ENCODE measurements at places on chromosomes 1 and 21.

DNA sequence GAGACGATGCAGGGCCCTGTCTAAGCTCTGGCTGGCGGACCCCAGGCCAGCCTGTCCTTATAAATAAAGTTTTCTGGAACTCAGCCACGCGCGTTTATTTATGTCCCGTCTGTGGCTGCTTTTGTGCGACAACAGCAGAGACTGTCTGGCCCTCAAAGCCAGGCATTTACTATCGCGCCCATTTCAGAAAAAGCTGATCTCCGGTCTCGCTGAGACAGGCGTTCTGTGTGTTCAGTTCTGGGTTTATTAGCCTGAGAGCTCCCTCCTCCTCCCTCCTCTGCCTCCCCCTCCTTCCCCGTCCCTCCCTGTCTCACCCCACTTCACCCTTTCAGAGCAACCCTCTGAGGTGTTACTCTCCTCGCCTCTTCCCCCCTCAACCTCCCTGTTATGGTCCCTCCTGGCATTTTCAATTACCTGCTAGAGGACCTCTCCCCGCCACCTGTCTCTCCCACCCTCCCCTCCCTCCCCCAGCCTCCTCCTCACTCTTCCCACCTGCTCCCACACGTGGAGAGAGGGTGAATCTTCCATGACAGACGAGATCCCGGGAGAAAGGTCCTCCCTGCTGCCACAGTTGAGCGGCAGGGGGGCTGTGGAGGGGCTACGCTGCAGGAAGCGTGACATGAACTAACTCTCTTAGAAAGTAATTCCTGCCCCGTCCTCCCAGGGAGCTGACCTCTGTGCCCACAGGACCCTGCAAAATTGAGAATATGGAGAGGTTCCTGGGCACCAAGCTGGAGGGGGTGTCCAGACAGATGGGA is 59.9 kb downstream of the SPSB1 start:
- no peak for DNase-seq

DNA sequence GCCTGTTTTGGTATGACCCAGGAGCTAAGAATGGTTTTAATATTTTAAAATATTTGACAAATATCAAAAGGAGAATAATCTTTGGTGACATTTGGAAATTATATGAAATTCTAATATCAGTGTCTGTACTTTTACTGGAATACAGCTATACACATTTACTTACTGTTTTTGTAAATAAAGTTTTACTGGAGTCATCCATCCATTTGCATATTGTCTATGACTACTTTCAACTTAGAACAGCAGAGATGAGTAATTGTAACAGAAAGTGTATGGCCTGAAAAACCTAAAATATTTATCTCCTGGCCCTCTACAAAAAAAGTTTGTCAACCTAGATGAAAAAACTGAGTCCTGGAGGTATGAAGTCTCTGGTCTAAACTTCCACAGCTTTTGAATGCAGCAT is 5.8 kb upstream of the MAP3K7CL start:
- DNase-seq: no peak

DNA sequence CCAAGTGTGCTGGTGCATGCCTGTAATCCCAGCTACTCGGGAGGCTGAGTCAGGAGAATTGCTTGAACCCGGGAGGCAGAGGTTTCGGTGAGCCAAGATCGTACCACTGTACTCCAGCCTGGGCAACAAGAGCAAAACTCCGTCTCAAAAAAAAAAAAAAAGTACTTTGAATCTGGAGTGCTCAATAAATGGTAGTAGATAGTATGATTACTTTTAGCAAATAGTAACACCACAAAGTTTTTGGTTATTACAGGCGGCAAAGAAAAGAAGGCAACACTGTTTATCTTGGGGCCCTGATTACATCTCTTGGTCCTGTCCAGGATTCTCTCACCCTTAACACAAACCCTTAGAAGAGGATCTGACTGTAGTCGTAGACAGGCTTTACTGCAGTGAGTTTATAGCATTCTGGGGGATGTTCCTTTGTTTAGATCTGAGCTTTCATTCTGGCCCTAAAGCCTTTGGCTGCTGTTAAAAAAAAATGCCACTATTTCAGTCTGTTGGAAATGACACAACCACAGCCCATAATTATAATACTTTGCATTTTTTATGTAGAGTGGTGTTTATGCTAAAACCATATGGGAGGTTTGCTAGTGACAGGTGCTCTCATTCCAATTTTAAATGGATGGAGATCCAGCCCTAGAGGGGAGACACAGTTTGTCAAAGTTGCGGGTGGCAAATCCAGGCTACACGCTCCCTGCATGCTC is 79.7 kb upstream of the SLC2A1 start:
- DNase-seq: no peak

GRCh38 chr1:53620061-53620855 is 118.7 kb downstream of the GLIS1 start:
- DNase-seq: no peak

DNA sequence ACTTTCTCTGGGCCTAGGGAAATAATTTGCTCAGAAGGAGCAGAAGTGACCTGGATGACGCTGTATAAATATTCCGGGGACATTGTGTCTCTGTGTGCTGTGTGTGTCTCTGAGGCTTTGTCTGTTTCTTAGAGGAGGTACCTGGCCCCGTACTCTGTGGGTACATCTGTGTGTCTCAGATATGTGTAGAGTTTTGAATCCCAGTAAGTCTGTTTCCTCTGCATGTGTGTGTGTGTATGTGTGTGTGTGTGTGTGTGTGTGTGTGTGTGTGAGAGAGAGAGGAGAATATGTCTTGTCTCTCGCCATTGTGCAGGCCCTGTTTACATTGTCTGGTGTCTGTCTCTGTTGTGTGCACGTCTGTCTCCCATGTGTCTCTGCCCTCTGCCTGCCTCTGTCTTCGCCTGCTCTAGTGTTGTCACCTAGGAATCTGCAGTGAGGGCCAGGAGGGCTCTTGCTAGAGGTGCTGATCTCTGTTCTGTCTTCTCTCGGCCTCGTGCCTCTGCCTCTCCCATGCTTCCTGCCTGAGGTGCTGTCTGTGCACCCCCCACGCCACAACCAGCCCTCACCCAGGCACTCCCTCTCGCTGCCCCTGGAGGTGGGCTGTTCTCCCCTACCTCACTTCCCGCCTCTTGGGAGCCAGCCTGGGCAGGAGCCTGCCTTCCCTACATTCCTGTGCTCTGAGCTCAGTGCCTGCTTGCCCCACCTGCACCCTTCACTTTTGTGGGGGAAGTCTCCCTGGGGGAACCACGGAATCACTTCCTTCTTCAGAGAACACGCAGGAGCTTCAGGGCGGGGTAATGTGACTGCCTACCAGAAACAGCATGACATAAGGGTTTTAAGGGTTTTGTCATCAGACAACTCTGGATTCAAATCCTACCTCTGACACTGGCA is 5.9 kb downstream of the MAP7D1 start:
- DNase-seq: no peak

- DNase-seq: no peak
Observed at GRCh38 chr1:197994907-197995407, 77.8 kb downstream of the LHX9 start.

- DNase-seq: no peak
Observed at GRCh38 chr1:204924013-204924759, 53.5 kb downstream of the NFASC start.

DNA sequence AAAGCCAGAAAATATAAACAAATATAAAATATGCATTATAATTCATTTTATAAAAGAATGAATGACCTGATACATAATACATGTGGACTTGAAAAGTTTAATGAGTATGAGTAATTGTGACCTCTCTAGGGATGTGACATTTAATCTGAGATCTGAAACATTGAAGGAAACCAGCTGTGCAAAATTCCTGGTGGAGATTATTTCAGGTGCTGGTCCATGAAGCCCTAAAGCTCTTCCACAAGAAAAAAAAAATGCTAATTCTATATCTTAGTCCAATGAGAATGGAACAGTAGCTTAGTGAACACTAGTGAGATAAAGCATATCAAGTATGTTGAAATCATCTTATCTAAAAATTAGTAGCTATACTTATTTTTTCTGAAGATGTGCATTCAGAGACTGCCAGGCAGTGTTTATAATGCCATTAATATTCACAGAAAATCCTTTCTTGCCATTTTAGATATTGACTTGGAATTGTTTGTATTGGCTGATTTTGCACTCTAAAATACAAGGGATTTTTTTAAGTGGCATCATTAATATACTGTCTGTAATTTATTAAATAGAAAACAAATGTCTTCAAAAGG is 1485.9 kb downstream of the PLA2G4A start:
- no peak for DNase-seq

DNA sequence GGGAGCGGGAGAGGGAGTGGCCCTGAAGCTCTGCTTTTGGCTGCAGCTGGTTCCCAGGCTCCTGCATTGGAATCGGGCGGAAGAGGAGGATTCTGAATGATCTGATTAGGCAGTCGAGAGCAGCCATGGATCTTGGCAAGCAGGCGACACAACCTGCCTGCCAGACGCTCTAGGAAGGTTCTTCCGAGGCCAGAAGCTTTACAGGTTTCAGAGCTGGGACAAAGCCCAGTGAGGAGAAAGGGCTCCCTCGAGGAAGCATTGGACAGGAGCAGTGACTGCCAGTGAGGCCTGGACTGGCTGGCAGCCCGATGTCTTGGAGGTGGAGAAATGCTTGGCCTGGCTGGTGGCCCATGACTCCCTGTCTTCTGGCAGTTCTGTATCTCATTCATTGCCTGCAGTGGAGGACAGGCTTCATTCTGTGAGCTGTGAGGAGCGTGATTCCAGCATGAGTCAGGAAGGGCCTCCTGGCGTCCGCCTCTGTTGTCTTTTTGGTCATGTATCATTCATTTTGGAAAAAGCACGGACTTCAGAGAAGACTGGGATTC is 132.7 kb upstream of the IPO9 start:
- DNase-seq: no peak

DNA sequence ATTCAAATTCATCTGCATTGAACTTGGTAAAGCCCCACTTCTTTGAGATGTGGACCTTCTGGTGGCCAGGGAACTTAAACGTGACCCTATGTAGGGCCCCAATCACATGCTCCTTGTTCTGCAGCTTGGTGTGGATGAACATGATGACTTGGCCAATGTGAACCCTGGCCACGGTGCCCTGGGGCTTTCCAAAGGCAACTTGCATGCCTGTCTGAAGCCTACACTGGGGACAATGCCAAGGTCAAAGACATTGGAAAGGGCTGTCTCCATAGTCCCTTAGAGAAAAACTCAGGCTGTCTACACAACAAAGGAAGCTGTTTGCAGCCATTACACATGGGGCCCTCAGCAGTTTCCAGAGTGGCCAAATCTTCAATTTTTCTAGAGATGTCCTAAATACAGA is 8.9 kb upstream of the VPS13D start:
- no peak for DNase-seq

- DNase-seq: no peak
Observed at GRCh38 chr1:119859647-119860046, 36.7 kb downstream of the ADAM30 start.

DNA sequence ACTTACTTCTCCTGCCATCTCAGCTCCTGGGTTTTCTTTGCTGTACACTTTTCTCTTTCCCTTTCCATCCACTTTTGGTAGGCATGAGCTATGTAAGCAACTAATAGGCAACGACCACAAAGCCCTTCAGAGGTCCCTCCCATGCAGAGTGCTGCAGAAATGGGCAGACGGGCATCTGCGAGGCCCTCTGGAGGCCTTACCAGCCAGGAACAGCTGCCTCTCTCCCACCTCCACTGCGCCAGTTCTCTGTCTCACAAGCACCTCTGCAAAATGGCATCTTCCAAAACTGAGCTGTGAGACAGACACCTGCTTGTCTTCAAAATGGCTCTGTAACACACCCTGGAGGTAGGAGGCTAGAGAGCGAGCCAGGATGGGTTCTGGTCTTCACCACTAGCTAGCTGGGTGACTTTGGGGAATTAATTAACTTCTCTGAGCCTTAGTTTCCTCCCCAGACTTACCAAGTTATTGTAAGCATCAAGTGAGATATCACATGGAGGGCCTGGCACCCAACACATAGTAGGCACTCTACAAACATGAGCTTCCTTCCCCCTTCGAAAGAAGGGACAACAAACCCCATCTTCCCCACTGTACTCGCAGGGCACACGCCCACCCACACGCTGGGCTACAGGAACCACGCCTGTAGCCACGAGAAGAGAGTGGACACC is 62.0 kb downstream of the BCAR3 start:
- peak; percentile 59 for DNase-seq

DNA sequence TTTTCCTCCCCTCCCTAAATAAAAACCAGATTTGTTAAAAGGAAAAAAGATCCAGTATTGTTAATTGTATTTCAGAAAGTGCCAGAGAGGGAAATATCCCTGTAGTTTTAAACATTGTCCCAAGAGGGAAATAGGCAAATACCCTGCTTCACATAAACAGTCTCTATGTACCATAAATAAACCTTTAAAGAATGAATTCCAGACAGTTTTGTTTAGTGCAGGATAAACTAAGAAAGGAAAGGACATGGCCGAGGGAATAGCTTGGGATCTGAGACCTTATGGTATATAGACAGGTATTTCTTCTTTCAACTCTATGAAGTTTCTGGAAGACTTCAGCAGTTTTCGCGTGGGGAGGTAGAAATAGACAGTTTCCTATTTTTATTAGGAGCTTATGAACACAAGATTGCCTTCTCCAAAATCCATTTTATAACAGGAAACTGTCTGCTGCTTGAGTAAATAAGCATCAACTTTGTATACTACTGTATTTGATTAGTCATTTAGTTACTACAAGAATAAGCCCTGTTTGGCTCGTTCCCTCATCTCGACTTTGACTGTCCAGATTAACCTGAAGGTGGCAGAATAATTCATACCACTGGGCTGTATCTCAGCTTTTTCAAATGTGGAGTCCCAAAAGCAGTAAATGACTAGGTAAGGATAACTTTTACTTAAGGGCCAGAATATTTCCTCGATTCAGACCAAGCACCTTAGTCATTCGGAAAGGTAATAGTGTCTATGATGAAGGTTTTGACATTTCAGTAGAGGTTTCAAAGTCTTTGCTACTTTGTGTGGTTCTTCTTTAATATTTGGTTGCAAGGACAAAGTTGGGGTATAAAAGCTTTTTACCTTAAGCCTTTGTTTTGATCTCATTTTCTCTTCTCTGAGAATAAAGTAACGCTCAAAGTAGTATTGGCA is 177.5 kb downstream of the VPS13D start:
- peak; percentile 6 for DNase-seq

GRCh38 chr1:226653311-226653921 is 85.7 kb downstream of the ITPKB start:
- DNase-seq: no peak

DNA sequence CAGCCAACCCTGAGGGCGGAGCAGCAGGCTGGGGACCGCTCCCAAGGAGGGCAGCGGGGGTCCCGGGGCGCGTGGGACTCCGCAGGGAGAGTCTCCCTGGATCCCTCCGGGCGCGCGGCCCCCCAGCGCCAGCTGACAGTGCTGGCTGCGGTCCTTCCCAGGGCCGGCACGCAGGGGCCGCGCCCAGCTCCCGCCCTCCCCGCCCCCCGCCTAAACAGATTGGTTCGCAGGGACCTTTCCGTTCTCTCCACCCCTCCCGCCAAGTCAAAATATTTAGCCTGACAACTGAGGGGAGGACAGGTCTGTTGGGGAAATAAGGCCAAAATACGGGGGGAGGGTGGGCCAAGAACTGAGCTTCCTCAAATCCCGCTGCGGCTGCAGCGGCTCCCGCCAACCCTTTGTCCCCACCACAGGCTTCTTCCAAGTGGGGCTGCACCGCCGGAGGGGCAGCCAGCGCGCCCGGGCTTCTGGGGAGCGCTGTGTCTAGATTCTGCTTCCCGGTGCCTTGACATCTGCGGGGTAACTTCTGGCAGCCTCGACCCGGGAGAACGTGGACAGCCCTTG is at the start of gene INSRR:
Gene INSRR (minus strand): TSS at position 159 of the 564 bp plus-strand sequence. CDS start 496 bp downstream, outside the sequence.
- DNase-seq: no peak

All from NCI-H526 (cell line).